G401 (cell line): ENCODE measurements at places on chromosomes 16 and 17.

- DNase-seq: no peak
Observed at GRCh38 chr16:70749006-70749678, 51.8 kb downstream of the VAC14 start.

DNA sequence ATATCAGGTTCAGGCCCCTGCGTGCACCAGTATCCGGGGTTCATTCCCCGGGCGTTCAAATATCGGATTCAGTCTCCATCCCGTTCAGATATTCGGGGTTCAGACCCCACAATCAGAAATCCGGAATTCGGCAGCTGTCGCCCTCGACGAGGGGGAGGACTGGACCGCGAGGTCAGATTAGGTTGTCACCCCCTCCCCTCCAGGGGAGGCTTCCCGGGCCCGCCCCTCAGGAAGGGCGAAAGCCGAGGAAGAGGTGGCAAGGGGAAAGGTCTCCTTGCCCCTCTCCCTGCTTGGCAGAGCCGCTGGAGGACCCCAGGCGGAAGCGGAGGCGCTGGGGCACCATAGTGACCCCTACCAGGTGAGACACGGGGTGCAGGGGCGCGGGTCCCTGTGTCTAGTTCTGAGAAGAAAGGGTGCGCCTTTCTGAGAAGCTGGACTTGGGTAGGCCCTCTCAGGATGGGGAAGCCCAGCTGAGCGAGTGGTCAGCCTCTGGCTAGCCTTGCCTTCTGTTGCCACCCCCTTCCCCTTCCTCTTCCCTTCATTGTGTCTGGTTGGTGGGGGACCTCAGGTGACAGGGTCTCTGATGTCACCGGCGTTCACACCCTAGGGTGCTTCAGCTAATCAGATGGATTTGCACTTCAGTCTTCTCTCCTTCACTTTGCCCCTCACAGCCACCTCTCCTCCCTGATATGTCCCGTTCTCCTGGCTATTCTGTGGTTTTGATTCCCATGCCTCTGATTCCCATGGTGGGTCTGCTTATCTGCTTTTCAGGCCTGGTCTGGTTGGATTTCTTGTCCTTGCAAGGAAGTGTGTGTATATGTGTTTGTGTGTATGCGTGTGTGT lies 844 bp downstream of the TAOK2 start:
- no peak for DNase-seq

DNA sequence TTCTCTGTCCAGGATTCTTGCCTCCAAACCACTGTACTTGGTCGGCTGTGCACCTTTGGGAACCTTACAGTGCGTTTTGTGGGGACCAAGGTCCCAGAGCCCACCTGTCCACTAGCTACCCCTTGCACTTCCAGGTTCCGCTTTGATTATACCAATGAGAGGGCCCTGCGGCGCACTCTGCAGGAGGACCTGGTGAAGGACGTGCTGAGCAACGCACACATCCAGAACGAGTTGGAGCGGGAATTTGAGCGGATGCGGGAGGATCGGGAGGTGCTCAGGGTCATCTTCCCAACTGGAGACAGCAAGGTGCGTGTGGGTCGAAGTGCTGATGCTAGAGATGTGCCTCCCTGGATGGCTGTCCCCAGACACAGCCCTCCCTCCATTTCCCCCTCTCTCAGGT lies 18.8 kb downstream of the POLR2A start:
- no peak for DNase-seq

DNA sequence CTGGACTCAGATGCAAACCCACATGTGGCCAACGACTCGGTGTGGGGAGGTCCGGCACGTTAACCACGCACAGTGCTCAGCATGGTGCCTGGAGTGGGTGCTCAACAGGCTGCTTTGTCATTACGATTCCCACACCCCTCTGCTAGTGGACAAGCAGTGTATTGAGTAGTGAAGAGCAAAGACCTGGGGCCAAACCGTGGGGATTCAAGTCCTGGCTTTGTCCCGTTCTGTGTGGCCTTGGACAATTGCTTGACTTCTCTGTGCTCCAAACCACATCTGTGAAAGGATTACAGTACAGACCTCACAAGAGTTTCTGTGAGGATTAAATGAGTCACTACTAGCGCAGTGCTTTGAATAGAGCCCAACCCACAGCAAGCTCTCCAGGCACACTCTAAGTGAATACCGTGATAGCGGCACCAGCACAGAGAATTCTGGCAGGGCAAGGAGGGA lies 33.8 kb downstream of the TRPV2 start:
- DNase-seq: no peak

DNA sequence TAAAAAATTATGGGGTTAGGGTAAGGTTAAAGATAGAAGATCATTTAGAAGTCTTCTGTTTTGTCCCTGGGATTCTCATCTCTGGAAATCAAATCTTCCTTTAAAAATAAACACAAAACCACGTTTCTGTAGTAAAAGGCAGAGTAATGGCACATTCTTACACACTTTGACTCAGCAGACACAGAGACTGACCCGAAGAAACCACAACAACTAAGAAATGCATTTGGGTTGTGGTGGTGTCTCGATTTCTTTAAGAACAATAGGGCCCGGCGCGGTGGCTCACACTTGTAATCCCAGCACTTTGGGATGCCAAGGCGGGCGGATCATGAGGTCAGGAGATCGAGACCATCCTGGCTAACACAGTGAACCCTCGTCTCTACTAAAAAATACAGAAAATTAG lies 54.9 kb upstream of the MYH10 start:
- DNase-seq: no peak
